ENCODE measurements at places on chromosomes 1 and 21. TPM values are rescaled to one million over a fixed set of nuclear protein-coding genes. Genes with fewer than 3 reads are reported as not detected.

CYP4X1 gene
- total RNA-seq, result 1.2 TPM

RHD gene
- total RNA-seq, result not detected

PAQR7 gene
- 15.3 TPM for total RNA-seq

PGBD5 gene
- 0.20 TPM for total RNA-seq

UBIAD1 gene
- 8.1 TPM for total RNA-seq

KRTAP6-1 gene
- not detected for total RNA-seq

HSD11B1 gene
- 9.6 TPM for total RNA-seq

PRAMEF9 gene
- total RNA-seq, result not detected

AK2 gene
- 91.1 TPM for total RNA-seq

MROH7 gene
- 0.73 TPM for total RNA-seq
